ENCODE measurements at places on chromosomes 1 and 21.
A peak's percentile ranks its signal among the peaks of the same experiment; 100 is the strongest.

DNA sequence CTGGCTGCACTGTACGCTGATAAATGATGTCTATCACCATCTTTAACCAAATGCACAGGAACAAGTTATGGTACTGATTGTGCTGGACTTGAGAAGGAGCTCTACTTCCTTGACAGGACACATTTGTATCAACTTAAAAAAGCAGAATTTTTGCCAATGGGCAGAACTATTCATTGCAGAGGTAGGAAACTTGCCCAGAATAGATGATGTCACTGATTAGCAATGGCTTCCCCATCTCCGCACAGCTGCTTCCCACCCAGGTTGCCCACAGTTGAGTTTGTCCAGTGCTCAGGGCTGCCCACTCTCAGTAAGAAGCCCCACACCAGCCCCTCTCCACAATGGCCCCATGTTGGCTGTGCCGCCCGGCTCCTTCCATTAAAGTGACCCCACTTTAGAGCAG lies 33.4 kb downstream of the CAPN2 start:
- no peak for DNase-seq

GRCh38 chr1:79638382-79638781 lies 631.9 kb upstream of the ADGRL4 start:
- DNase-seq, result no peak

- DNase-seq, result no peak
These were observed 626.1 kb downstream of the PTPRC start for GRCh38 chr1:199264911-199265310.

- no peak for DNase-seq
These were observed 79.0 kb downstream of the SYT2 start for GRCh38 chr1:202631076-202631923.

DNA sequence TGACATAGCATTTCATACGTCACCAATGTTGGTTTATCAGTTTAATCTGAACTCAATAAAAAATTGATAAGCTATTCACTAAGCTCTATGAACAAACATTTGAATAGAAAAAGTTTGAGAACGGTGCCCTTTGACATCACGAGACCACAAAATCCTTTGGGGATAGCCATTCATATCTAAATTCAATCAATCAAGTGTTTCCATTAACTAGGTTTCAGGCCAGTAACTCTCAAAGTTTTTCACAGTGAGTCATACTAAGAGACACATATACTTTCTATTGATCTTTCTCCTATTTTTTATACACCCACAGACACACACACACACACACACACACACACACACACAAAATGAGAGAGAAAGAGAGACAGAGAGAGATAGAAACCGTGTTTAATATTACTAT lies 235.4 kb upstream of the SNX7 start:
- no peak for DNase-seq

DNA sequence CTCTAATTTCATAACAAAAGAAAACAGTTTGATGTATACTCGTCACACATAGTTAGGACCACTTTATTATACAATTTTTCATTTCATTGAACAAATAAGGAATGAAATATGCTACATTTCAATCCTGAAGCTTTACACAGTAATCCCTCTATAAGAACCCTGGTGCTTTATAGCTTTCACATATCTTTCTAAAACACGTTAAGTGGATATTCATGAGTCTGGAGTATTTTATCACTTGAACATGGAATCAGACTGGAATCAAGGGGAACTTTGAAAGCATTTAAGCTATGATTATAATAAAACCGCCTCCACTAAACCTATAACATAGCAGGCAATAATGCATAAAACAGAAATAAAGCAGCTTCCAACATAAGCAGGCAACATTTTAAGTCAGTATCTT lies 476.6 kb downstream of the COL11A1 start:
- no peak for DNase-seq

DNA sequence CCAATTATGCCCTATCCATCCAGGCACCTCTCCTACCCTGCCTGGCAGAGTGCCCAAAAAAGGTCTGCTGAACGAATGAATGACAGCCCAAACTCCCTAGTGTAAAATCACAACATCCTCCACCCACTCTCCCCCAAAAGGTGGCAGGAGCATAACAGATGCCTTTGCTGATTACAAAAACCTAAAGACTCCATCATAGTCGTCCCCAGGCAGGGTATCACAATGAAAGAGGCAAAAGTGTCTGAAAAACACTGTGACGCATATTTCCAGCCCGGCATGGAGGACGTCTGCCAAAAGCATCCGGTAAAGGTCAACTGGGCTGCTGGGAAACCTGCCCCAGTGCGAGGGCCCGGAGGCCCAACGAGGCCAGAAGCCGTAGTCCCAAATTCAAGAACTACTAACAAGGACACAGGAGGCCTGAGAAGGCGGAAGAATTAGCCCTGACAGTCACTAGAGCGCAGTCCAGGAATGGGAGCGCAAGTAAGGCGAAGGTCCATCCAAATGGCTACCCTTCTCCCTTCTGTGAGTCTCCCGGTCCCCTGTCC lies 576 bp downstream of the SMIM12 start:
- peak; percentile 33 for DNase-seq

GRCh38 chr1:28755701-28756100 lies 19.0 kb downstream of the YTHDF2 start:
- DNase-seq, result no peak

GRCh38 chr1:145994391-145995120 lies 1.8 kb downstream of the TXNIP start:
- DNase-seq, result peak; percentile 37

DNA sequence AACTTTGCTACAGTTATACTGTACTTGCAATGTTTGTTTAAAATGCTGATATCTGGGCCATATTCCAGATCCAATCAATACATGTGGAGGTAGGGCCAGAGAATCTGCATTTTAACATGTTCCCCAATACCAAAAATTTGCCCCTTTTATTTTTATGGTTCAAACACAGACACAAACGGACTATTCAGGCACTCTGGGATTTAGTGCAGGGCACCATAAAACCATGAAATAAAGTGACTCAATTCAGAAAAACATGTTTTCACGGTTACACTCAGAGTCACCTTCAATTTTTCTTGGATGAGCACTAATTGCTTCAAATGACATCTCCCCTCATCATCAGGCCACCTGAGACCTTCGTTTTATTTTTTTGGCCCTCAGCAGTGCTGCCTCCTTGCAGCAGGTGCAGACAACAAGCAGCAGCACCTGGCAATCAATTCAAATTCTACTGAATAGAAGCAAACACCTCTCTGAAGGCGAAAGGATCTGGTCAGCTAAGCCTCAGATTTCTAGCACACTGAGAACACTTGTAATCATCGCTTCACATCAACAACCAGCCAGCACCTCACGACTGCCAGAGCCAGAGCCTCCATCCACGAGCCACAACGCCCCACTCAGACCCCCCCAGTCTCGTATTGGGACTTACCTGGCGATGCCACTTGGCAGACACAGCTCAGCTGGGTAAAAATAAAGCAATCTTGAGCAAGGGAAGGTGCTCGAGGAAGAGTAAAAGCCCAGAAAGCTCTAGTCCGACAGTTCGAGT lies 1.1 kb downstream of the ERO1B start:
- peak; percentile 20 for DNase-seq

DNA sequence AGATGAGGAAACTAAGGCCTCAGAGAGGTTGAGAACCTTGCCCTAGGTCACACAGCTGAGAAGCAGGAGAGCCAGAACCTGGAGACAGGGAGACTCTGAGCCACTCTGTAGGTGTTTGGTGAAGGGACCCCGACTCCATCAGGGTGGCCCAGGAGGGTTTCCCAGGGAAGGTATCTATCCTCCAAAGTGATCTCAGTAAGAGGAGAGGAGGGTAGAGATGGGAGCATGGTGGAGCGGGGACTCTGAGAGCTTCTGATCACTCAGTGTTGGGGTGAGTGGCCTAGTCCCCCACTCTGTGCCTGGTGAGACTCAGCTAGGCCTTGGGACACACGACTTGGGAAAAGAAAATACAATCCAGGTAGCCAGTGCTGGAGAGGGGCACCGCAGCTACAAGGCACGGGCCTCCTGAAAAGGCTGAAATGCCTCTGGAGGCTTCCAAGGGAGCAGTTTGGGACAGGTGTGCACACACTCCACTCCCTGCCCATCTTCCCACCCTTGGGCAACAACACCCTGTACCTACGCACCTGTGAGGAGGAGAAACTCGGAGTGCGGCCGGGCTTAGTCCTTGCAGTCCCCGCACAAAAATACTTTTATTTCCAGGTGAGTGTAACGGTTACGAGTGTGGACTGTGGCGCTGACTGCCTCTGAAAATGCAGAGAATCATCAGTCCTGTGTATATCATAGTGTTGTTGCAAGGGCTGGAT lies 80.8 kb downstream of the CAMK2N1 start:
- DNase-seq, result no peak

- DNase-seq, result no peak
These were observed 91.2 kb downstream of the TRABD2B start for GRCh38 chr1:47906009-47906432.

- no peak for DNase-seq
These were observed 10.7 kb downstream of the APP start for GRCh38 chr21:26159869-26160268.

DNA sequence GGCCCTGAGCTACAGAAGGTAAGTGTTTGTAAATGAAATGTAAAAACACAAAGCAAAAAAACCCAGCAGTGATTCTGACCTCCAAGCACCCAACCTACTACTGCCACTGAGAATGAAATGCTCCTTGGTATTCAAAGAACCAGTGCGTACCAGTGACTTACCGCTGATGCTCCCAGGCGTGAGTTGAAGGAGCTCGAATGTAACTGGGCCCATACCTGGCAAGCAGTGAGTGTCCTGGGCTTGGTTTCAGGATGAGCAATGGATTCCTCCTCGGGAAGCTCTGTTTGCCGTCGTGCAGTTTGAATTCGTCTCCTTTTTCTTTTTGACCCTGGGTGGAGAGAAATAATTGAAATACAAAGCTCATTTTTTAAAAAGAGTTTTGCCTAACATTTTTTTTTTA lies 121.9 kb downstream of the ATG4C start:
- no peak for DNase-seq

- DNase-seq, result no peak
These were observed 28.6 kb downstream of the EBNA1BP2 start for GRCh38 chr1:43143441-43143888.

- no peak for DNase-seq
These were observed 66.1 kb downstream of the TMCO4 start for GRCh38 chr1:19733615-19734014.

DNA sequence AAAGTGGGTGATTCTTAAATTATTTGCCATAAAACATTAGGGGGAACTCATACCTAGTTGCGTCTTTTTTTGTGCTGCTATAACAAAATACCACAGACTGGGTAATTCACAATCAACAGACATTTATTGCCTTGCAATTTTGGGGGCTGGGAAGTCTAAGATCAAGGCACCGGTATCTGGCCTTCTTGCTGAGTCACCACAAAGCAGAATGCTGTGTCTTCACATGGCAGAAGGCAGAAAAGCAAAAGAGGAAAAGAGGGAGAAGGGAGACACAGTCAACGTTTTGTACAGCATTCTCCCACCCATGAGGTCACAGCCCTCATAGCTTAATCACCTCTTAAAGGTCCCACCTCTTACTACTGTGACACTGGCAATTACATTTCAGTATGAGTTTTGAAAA lies 291.0 kb downstream of the CHRM3 start:
- no peak for DNase-seq

DNA sequence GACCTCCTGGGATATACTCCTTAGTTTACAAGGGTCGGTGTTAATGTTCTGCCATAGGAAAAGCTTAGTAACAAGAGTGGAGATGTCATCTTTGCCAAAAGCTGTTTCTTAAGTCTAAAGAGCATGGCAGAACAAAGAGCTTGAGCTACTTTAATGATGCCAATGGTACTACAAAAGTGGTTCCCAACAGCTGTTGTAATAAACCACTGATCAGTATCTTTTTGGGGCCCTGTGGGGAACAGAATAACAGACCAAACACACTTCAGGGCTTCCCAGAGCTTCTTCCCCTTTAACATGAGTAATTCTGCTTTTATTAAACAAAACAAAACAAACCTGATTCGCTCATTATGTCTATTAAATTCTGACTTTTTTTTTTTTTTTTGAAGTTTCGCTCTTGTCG lies 116.3 kb downstream of the NCAM2 start:
- DNase-seq, result no peak

DNA sequence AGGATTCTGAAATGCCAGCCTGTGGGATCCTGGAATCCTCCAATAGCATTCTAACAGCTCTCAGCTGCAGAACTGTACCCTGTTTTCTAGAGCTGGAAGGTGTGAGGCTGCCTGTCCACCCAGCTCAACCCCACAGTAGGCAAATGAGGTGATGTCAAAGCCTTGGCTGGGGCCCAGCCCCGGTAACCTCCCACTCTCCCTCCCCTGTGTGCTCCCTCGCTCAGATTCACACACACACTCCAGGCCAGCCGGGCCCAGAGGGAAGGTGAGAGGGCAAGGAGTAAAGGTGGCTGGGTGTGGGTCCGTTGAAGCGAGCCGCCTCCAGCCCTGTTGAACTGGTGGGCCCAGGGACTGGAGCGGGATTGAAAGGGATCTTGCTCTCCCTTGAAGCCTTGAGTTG lies at the start of gene BSND:
BSND (plus strand) TSS at position 257 of the 400 bp plus-strand sequence. CDS start 254 bp downstream, outside the sequence.
- DNase-seq, result no peak

GRCh38 chr1:5983361-5984103 lies 8.7 kb downstream of the NPHP4 start:
- no peak for DNase-seq

GRCh38 chr1:113211467-113211866 lies 138.5 kb downstream of the LRIG2 start:
- DNase-seq, result no peak

GRCh38 chr1:111952125-111952657 lies 37.3 kb downstream of the KCND3 start:
- DNase-seq, result no peak

- no peak for DNase-seq
These were observed 56.4 kb downstream of the AJAP1 start for GRCh38 chr1:4710592-4711415.

- no peak for DNase-seq
These were observed 37.4 kb downstream of the FCER1A start for GRCh38 chr1:159339536-159339935.

- no peak for DNase-seq
These were observed 9.9 kb upstream of the CD58 start for GRCh38 chr1:116580446-116581322.

GRCh38 chr1:184836934-184837895 lies 82.6 kb upstream of the EDEM3 start:
- no peak for DNase-seq

- DNase-seq, result no peak
These were observed 30.2 kb upstream of the RGS7 start for GRCh38 chr1:241387216-241387615.

DNA sequence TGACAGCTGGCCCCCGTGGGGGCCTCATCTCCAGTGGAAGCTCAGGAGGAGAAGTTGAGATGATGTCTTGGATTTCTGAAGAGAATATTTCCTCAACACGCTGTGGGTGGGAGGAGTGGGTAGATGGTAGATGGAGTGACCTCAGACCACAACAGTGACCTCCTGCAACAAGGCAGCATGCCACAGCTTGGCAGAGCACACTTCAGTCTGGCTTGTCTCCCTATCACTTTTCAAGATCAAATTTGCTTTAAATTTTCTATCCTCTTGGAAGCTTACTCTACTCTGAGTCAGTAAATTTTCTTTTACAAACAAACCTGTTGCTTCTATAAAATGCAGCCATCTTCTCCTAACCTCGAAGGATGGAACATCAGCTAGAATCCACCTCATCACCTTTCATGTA lies 59.7 kb downstream of the NTPCR start:
- DNase-seq, result no peak

- no peak for DNase-seq
These were observed 5.4 kb downstream of the PPP2R5A start for GRCh38 chr1:212290608-212291007.
